CD14-positive monocyte (primary cell): ENCODE measurements at places on chromosomes 5 and 9. TPM values are rescaled to one million over a fixed set of nuclear protein-coding genes. Genes with fewer than 3 reads are reported as not detected.
A peak's percentile ranks its signal among the peaks of the same experiment; 100 is the strongest.

DNA sequence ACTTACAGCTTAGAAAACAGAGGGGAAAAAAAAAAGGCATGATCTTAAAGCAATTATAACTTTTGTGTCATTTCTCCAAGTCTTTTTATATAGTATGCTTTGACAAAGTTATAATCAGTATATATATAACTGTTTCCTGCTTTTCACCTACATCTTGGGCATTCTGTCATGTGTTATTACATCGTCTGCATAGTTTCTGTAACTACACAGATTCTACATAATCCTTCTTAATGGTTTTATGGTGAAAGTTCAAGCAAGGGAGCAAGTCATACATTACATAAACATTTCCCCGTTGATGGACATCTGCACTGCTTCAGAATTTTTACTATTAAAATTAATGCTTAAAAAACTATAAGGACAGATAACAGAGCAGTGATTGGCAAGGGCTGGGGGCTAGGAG lies 12.1 kb downstream of the FEM1C start:
- peaks cover 13% of the 10 kb centered on the region for H3K36me3 ChIP-seq
- H3K4me3 ChIP-seq: no peak overlapping the region
- DNase-seq: no peak
- H3K27ac ChIP-seq: no peak overlapping the region
- peaks cover 19% of the 10 kb centered on the region for H3K4me1 ChIP-seq
- H3K27me3 ChIP-seq: no peaks in the 10 kb centered on the region

GRCh38 chr5:65835191-65835590 lies 91.2 kb upstream of the ERBIN start:
- H3K4me1 ChIP-seq: no peaks in the 10 kb centered on the region
- no peaks in the 10 kb centered on the region for H3K27me3 ChIP-seq
- H3K36me3 ChIP-seq: no peaks in the 10 kb centered on the region
- no peak overlapping the region for H3K27ac ChIP-seq

GRCh38 chr9:85645909-85646627 lies 95.7 kb downstream of the AGTPBP1 start:
- no peak overlapping the region for H3K4me3 ChIP-seq
- peaks cover 78% of the 10 kb centered on the region for H3K36me3 ChIP-seq
- H3K27me3 ChIP-seq: no peaks in the 10 kb centered on the region
- H3K4me1 ChIP-seq: peaks cover 6% of the 10 kb centered on the region
- no peak for DNase-seq
- no peak overlapping the region for H3K27ac ChIP-seq

DNA sequence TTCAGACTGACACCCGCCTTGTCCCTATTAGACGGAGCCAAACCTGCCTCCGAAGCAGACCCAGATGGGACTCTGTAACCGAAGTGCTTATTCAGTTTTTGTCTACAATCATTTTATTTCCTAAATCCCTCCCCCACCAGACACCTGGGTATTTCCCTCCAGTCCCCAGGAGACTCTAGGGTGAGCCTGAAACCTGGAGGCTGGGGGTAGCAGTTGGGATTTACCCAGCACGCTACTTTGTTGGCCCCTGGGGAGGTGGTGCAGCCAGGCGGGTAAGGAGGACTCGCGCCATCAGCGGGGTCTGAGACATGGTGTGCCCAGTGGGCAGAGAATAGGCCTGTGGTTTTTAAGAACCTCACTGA lies 1.3 kb upstream of the LHX2 start:
- H3K36me3 ChIP-seq: no peaks in the 10 kb centered on the region
- no peak for DNase-seq
- no peak overlapping the region for H3K4me3 ChIP-seq
- H3K4me1 ChIP-seq: peaks cover 47% of the 10 kb centered on the region

DNA sequence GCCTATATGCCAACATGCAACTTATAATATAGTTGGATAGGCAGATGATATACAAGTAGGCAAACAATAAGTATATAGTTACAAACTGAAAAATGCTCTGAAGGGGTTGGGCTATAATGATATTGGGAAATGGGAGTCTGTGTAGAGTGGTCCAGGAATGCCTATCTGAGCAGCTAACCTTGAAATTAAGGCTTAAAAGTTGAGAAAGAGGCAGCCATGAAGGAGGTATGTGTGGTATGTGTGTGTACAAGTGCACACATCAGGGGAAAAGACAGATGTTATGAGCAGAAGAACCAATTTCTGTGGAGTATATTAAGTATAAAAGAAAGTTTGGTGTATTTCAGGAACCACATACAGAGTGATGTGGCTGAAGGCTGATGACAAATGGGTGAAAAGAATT lies 154.9 kb upstream of the PAPPA start:
- H3K4me3 ChIP-seq: no peak overlapping the region
- no peaks in the 10 kb centered on the region for H3K36me3 ChIP-seq
- no peak for DNase-seq
- H3K27me3 ChIP-seq: no peaks in the 10 kb centered on the region

DNA sequence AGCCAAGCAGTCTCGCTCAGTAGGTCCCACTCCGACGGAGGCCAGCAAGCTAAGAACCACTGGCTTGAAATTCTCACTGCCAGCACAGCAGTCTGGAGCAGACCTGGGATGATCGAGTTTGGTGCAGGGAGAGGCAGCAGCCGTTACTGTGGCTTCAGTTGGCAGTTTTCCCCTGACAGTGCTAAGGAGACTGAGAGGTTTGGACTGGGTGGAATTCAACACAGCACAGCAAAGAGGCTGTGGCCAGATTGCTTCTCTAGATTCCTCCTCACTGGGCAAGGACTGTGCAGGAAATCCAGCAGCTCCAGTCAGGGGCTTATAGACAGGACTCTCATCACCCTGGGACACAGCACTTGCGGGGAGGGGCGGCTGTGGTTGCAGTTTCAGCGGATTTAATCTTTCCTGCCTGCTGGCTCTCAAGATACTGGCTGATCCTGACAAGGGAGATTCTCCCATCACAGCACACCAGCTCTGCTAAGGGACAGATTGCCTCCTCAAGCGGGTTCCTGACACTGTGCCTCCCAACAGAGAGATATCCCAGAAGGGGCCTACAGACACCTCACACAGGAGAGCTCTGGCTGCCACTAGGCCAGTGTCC lies 122.1 kb downstream of the YIPF5 start:
- H3K36me3 ChIP-seq: no peaks in the 10 kb centered on the region
- H3K27me3 ChIP-seq: no peaks in the 10 kb centered on the region
- no peak for DNase-seq

The TTC1 gene
- 4.4 and 11.4 TPM in 2 replicates for polyA plus RNA-seq

DNA sequence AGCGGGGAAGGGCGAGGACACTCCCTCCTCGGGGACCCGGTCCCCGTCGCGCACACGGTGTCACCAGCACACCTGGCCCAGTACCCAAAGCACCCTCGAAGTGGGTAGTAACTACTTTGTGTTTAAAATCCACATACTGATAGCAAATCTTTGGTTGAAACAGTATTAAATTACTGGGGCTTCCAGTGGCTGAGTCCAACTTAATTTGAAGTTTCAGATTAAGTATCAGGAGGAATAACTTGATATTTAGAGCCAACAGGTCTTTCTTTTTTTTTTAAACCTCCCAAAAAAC lies 615 bp downstream of the ATG10 start:
- H3K4me1 ChIP-seq: peaks cover 8% of the 10 kb centered on the region
- H3K27ac ChIP-seq: peak overlapping the region; percentile 82
- no peaks in the 10 kb centered on the region for H3K36me3 ChIP-seq
- no peak for DNase-seq
- H3K27me3 ChIP-seq: no peaks in the 10 kb centered on the region
- peak overlapping the region; percentile 81 for H3K4me3 ChIP-seq

The LHX3 gene
- polyA plus RNA-seq: not detected in 2 replicates

DNA sequence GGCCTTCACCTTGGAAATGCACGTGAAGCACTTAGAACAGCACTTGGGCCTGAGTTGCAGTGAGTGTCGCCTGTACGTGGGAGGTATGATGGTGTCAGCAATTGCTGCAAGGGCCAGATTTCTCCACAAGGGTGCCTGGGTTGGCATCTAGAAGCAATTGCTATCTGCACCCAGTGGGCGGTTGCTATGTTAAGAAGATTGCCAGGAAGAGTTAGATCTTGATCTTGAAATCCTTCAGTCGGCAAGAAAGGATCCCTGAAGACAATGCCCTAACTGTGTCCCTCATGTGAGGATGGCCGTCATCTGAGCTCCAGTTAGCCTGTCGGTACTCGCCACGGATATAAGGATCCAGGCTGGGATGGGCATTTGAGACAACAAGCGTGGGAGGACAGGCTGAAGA lies 62.9 kb downstream of the MAMDC2 start:
- no peaks in the 10 kb centered on the region for H3K36me3 ChIP-seq
- no peak overlapping the region for H3K4me3 ChIP-seq
- DNase-seq: no peak
- no peaks in the 10 kb centered on the region for H3K27me3 ChIP-seq

The NEURL1B gene
- not detected for polyA plus RNA-seq

- no peak overlapping the region for H3K4me3 ChIP-seq
- DNase-seq: no peak
- no peaks in the 10 kb centered on the region for H3K36me3 ChIP-seq
- H3K27me3 ChIP-seq: peaks cover 4% of the 10 kb centered on the region
Observed at GRCh38 chr9:93295031-93295430, 111.1 kb downstream of the WNK2 start.

The ST8SIA4 gene
- 8.3 and 12.4 TPM in 2 replicates for polyA plus RNA-seq

DNA sequence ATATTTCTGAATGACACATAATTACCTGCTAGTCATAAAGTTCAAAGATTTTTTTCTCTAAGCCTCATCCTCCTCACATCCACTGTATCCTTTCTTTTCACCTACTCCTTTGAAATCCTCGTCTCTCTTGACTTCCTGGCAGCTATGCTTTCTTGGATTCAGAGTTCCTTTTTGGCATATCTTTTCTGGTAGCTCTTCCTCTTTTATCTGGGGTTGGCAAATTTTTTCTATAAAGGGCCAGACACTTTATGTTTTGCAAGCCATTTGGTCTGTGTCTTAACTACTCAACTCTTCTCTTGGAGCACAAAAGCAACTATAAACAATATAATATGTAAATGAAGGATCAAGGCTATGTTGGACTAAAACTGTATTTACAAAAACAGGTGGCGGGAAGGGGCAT lies 197.5 kb downstream of the KIAA0825 start:
- H3K4me1 ChIP-seq: peaks cover 13% of the 10 kb centered on the region
- H3K36me3 ChIP-seq: no peaks in the 10 kb centered on the region
- no peak for DNase-seq
- H3K27ac ChIP-seq: no peak overlapping the region
- no peak overlapping the region for H3K4me3 ChIP-seq
- no peaks in the 10 kb centered on the region for H3K27me3 ChIP-seq

GRCh38 chr9:137149942-137150616 lies 11.1 kb downstream of the GRIN1 start:
- no peaks in the 10 kb centered on the region for H3K4me1 ChIP-seq
- no peak for DNase-seq
- no peak overlapping the region for H3K27ac ChIP-seq
- H3K36me3 ChIP-seq: no peaks in the 10 kb centered on the region

The GPR151 gene
- polyA plus RNA-seq: not detected

DNA sequence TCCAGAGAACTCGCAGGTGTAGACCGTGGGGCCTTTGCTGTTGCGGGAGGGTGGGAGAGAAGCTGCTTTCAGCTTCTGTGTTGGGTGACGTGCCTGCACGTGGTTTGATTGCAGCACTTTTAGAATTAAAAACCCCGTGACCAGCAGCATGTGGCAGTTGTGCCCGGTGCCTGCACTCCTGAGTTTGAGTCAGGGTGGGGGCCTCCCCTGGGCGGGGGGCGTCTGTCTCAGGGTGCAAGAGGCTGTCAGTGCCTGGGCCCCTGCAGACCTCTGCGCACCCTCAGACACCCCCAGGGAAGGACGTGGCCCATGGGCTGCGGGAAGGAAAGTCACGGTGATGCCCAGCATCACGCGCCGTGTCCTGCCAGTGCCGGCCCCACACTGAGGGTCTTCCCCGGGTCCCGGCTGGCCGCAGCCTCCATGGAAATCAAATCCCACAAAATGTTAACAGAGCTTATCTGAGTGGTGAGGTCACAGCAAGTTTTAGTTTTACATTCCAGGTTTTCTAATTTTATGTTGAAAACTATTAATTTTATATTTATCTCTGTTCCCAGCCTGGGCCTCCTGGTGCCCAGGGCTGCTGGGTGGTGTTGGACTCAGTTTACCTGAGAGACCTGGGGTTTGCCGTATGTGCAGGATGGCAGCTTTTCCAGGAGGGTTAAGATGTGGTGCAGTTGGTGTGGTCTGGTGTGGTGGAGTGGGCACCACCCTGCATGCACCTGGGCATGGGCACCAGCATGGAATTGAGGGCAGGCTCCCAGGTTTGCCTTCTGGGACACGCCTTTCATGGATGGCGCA lies 33.3 kb downstream of the AHRR start:
- no peak overlapping the region for H3K4me3 ChIP-seq
- peaks cover 6% of the 10 kb centered on the region for H3K4me1 ChIP-seq
- no peaks in the 10 kb centered on the region for H3K27me3 ChIP-seq
- no peak overlapping the region for H3K27ac ChIP-seq
- DNase-seq: no peak
- H3K36me3 ChIP-seq: no peaks in the 10 kb centered on the region

DNA sequence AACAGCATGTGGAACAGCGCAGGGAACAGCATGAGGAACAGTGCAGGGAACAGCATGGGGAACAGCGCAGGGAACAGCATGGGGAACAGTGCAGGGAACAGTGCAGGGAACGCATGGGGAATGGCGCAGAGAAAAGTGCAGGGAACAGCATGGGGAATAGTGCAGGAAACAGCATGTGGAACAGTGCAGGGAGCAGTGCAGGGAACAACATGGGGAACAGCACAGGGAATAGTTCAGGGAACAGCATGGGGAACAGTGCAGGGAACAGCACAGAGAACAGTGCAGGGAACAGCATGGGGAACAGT lies 2.0 kb downstream of the LCN8 start:
- H3K36me3 ChIP-seq: no peaks in the 10 kb centered on the region
- no peaks in the 10 kb centered on the region for H3K27me3 ChIP-seq

The IFNA21 gene
- polyA plus RNA-seq: not detected

- no peaks in the 10 kb centered on the region for H3K36me3 ChIP-seq
- no peak overlapping the region for H3K4me3 ChIP-seq
- H3K4me1 ChIP-seq: no peaks in the 10 kb centered on the region
- no peak for DNase-seq
Observed at GRCh38 chr9:7318920-7319319, 480.7 kb downstream of the DMAC1 start.

The QRFP gene
- 0.21 TPM for polyA plus RNA-seq

GRCh38 chr9:237858-238345 lies 23.2 kb downstream of the DOCK8 start:
- no peaks in the 10 kb centered on the region for H3K27me3 ChIP-seq
- DNase-seq: no peak
- H3K27ac ChIP-seq: peak overlapping the region; percentile 64
- H3K4me3 ChIP-seq: no peak overlapping the region
- peaks cover 5% of the 10 kb centered on the region for H3K4me1 ChIP-seq

- H3K4me1 ChIP-seq: no peaks in the 10 kb centered on the region
- no peak overlapping the region for H3K27ac ChIP-seq
Observed at GRCh38 chr5:125348936-125349831, 602.7 kb upstream of the ZNF608 start.

GRCh38 chr5:55143624-55144023 lies 16.3 kb upstream of the GPX8 start:
- H3K4me3 ChIP-seq: no peak overlapping the region
- H3K27ac ChIP-seq: no peak overlapping the region
- H3K4me1 ChIP-seq: no peaks in the 10 kb centered on the region
- no peak for DNase-seq
- H3K27me3 ChIP-seq: peaks cover 6% of the 10 kb centered on the region

GRCh38 chr5:171663311-171664085 lies 122.1 kb upstream of the SMIM23 start:
- no peak for DNase-seq
- H3K36me3 ChIP-seq: no peaks in the 10 kb centered on the region
- no peaks in the 10 kb centered on the region for H3K27me3 ChIP-seq
- no peak overlapping the region for H3K27ac ChIP-seq

The PSMB7 gene
- 194 TPM for polyA plus RNA-seq

GRCh38 chr5:119397518-119398380 lies 41.9 kb downstream of the TNFAIP8 start:
- peak overlapping the region; percentile 68 for H3K4me3 ChIP-seq
- H3K36me3 ChIP-seq: peaks cover 31% of the 10 kb centered on the region
- DNase-seq: peak; percentile 93
- peaks cover 18% of the 10 kb centered on the region for H3K4me1 ChIP-seq
- no peak overlapping the region for H3K27ac ChIP-seq
